Left renal cortex interstitium (tissue), 4 donors: ENCODE measurements at places on chromosomes 2 and 18.

GRCh38 chr18:71665131-71665530, 879.0 kb downstream of the CBLN2 start:
- no peak for DNase-seq

- DNase-seq = no peak
Measured at GRCh38 chr2:206392118-206392517, 51.2 kb upstream of the ADAM23 start.

DNA sequence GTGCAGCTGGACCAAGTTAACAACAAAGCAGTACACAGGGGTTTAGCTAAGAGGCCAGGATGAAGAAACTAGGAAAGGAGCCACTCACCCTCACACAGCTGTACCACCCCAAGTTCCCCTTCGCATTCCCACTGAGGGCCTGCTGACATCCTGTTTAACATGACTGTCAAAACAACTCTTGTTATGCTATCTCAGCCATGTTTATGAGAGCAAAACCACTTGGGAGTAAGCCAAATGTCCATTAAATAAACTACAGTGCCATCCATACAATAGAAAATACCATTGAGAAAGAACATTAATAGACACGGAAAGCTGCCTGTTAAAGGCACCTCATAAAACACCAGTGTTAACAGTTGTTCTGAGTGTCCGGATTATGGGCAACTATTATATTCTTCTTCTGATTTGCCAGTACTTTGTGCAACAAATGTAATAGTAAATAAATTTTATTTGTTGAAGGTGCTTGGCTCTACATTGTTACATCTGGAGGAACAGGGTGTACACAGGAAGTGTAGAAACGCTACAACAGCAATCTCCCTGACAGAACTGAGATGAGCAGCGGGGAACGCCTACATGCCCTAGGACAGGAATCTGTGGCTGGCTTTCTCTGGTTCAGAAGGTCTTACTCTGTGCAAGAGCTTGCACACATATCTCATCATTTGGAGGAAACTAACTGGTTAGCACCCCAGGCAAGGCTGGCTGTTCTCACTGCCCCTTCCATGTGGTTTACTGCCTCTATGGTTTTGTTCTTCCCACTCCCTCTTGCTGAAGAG, 85.6 kb downstream of the EHD3 start:
- no peak for DNase-seq

DNA sequence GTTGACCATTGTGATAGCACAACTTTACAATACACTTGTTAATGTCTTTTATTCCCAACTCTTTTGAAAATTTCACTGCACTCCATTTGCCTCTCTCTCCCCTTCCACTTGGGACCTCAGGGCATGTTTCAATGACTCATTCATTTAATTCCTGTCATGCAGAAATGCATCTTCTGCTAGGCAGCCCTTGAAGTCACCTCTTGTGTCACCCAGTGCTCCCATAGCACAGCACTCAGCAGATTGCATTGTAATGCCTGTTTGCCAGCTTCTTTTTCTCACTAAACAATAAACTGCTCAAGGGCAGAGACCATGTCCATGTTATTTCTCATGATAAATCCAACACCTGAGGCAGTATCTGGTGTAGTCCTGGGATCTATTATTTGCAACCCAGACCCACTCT, 85.9 kb upstream of the ACSL3 start:
- no peak for DNase-seq

DNA sequence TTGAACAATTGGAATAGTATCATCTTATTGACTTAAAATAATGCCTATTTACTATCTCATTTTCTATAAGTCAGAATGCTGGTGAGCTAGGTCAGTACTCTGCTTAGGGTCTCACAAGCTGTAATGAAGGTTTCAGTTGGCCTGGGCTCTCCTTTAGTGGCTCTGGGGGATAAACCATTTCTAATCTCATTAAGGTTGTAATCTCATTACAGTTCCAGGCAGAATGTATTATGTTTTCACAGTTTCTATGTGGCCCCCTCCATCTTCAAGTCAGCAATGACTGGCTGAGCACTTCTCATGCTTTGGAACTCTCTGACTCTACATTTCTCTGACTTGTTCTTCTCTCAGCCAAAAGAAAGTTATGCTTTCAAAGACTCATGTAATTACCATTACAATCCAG, 163.1 kb downstream of the CCDC178 start:
- DNase-seq = no peak

DNA sequence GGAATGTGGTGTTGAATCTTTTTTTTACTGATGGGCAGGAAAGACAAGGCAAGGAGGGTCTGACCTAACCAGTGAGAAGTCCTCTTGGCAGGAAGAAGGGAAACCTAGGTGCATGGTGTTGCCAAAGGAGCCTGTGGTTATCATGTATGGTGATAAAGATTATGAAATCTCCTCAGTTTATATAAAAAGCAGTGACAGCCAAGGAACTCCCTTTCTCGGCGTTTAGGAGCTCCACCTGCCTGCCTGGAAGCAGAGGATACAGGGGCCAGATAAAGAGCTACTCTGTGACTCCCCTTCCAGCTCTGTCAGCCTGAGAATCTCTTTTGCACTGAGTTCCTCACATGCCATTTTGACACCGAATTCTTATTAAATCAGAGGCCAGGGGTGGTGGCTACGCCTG, 26.1 kb downstream of the COLEC12 start:
- no peak for DNase-seq
